OCI-LY7 (cell line): ENCODE measurements at places on chromosomes 4 and X. TPM values are rescaled to one million over a fixed set of nuclear protein-coding genes. Genes with fewer than 3 reads are reported as not detected.

Gene PNCK
- total RNA-seq, result not detected in 2 replicates

Gene AKAP4
- total RNA-seq, result not detected in 2 replicates

Gene SHOX
- total RNA-seq, result not detected in 2 replicates

Gene DDX60
- not detected in 2 replicates for total RNA-seq

Gene PHKA2
- total RNA-seq, result 40.1 and 41.4 TPM in 2 replicates

Gene NUDT11
- 18.1 and 21.7 TPM in 2 replicates for total RNA-seq

Gene KIT
- not detected in 2 replicates for total RNA-seq

- peak; percentile 27 for DNase-seq
Observed at GRCh38 chr4:41232406-41232805, 18.1 kb upstream of the APBB2 start.

- DNase-seq, result no peak
Observed at GRCh38 chrX:15549189-15550012, 48.8 kb downstream of the BMX start.

- DNase-seq, result no peak
Observed at GRCh38 chr4:139814323-139815015, 148.8 kb downstream of the MGST2 start.

DNA sequence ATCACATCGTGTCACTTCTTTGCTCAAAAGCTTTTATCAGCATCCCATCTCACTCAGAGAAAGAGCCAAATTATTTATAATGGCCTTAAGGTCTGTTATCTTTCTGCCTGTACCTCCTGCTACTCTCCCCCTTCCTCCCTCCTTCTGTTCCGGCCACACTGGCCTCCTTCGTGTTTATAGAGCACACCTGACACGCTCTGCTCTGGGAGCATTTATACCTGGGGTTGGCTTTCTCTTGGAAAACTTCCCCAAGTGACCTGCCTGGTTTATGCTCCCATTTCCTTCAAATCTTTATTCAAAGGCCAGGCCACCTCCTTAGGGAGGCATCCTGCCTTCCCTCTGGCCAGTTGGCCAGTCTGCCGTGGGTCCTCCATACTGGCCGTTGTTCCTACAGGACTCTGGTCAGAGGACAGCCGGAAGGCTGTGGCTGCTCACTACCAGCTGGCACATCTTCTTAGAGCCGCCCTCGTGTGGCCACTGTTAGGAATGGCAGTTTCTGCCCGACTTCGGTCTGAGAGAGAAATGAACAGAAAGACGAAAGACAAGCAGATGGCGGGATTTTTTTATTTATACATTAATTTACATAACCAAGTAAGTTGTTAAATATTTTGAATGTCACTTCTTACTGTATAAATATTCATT is 80.2 kb upstream of the CBLL2 start:
- peak; percentile 25 for DNase-seq

- no peak for DNase-seq
Observed at GRCh38 chrX:39162322-39162735, 361.1 kb downstream of the MID1IP1 start.

GRCh38 chrX:42708222-42708621 is 69.7 kb downstream of the PPP1R2C start:
- DNase-seq, result no peak

GRCh38 chr4:18512718-18513117 is 491.2 kb upstream of the LCORL start:
- no peak for DNase-seq

- no peak for DNase-seq
Observed at GRCh38 chr4:112736718-112737135, 99.8 kb downstream of the LARP7 start.

DNA sequence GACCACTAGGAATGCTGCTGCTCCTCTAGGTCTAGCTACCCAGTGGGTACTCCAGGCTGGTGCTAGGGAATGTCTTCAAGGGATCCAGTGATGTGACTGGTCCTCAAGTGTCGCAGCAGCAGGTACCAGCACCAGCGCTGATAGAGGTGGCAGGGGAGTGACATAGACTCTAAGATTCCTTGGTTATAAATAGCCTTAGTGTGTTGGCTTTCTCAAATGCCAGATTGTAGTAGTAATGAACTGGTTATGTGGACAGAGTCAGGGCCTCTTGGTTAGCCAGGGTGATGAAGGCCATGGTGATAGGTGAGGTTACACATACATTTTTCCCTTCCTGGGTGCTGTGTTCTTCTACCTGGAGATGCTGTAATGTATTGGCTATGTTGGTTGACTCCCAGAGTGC is 38.3 kb downstream of the DCLK2 start:
- no peak for DNase-seq

DNA sequence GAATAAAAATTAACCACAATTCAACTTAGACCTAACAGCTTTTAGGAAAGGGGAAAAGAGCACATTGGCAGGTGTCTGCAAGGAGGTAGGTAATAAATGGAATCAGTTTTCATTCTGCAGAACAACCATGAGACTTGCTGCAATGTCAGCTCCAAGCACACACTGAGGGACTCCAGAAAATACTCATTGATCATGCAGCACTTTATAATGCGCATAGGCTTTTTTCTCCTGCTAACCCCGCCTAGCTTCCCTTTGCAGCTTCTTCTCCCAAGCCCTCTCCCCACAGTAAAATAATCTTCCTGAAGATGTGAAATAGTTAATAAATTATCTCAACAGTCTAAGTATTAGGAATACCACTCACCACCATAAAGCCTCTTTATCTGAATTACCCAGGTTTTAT is 36.9 kb downstream of the ANKRD17 start:
- DNase-seq, result no peak

DNA sequence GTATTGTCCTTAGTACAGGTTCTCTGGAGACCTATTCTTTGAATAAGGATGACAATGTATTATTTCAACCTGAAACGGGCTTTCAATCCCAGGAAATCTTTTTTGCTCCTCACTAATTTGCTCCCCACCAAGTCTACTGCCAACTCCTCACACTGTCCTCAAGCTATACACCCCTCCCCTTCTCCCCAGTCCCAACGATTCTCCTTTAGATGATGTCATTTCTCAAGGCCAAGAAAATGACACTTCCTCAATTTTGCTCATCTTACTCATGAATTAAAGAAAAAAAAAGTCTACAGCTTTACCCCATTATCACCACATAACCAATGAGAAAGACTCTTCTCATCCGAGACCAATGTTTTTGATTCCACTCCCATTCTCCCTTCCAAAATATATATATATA is 20.6 kb downstream of the AP1S2 start:
- DNase-seq, result no peak

DNA sequence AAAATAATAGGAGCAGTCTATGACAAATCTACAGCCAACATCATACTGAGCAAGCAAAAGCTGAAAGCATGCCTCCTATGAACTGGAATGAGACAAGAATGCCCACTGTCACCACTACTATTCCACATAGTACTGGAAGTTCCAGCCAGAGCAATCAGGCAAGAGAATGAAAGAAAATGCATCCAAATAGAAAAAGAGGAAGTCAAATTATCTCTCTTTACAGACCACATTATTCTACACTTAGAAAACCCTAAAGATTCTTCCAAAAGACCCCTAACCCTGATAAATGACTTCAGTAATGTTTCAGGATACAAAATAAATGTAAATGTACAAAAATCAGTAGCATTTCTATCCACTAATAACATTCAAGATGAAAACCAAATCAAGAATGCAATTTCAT is 249.0 kb downstream of the STK32B start:
- no peak for DNase-seq

- no peak for DNase-seq
Observed at GRCh38 chrX:5242091-5242790, 986.4 kb downstream of the NLGN4X start.

GRCh38 chr4:94469221-94469784 is 17.6 kb downstream of the PDLIM5 start:
- DNase-seq, result no peak

- DNase-seq, result no peak
Observed at GRCh38 chr4:4412641-4413372, 25.9 kb downstream of the NSG1 start.

DNA sequence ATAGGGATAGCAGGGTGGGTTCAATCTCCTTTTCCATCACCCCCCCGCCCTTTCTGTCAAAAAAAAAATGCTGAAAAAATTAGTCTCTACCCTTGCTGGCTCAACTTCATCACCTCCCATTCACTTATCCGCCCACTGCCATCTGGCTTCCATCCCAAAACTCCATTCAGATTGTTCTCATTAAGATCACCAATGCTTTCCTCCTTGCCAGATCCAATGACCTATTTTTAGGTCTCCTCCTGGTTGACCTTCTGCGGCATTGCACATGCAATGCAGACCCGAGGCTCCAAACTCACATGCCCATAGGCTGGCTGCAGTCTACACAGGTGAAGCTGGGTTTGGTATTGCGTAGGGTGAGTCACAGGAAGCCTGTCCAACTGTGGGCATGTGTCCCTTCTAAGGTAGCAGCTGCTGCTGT is 21.1 kb upstream of the STIM2 start:
- no peak for DNase-seq

DNA sequence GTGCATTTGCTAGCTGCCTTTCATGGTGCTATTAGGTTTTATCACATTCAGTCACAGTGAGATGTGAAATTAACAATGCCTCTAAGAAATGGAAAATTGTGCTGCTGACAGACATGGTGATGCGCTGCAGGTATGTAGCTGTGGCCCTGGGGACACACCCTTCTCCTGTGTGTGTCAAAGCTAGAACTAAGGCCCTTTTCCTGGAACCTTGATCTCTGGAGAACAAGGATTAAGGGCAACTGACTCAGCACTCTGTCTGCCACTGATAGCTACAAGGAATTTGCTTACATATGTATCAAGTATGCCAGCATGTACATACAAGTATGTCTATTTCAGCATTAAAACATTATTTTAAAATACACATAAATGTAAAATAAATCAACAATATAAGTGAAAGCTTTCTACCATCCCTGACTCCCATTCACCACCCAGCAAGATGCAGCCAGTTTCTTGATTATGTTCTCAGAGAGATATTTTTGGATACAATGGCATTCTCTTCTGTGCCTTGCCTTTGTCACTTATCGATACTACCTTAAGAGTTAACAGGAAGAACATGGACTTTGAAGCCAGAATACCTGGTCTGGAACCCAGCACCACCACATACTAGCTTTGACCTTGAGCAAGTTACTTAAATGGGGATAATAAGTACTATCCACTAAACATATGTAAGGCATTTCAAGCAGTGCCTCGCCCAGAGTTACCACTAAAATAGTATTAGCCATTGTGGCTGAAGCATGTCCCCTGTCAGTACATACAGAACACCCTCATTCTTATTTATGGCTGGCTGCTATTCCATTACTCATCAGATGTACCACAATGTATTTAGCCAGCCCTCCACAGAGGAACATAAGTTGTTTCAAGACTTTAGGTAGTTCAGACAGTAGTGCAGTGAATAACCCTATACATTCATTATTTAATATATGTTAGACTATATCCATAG is 68.5 kb downstream of the NPNT start:
- DNase-seq, result no peak

DNA sequence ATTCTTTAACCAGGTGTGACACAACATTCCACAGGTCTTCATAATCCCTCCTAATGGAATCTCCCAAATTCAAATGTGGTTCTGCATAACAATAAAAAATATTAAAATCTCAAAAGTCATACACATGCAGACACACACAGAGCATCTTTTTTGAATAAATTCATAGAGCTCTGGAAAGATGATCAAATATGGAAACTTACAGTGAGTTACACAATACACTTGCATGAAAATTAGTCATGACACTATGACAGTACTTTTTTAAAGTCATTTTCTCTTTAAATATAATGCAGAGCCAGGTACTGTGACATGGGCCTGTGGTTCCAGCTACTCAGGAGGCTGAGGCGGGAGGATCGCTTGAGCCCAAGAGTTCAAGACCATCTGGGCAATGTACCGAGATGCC is 38.9 kb downstream of the DDX60L start:
- DNase-seq, result no peak

- no peak for DNase-seq
Observed at GRCh38 chr4:16505726-16506125, 279.5 kb upstream of the TAPT1 start.

GRCh38 chrX:153510383-153510782 is 7.1 kb upstream of the ATP2B3 start:
- no peak for DNase-seq

GRCh38 chr4:26985873-26986272 is 125.2 kb downstream of the STIM2 start:
- peak; percentile 71 for DNase-seq

GRCh38 chr4:154086247-154086646 is 297.4 kb upstream of the SFRP2 start:
- no peak for DNase-seq

GRCh38 chr4:6277139-6277802 is 7.6 kb downstream of the WFS1 start:
- DNase-seq, result no peak
